Right renal cortex interstitium (tissue), 3 donors: ENCODE measurements at places on chromosomes 6 and 20.

DNA sequence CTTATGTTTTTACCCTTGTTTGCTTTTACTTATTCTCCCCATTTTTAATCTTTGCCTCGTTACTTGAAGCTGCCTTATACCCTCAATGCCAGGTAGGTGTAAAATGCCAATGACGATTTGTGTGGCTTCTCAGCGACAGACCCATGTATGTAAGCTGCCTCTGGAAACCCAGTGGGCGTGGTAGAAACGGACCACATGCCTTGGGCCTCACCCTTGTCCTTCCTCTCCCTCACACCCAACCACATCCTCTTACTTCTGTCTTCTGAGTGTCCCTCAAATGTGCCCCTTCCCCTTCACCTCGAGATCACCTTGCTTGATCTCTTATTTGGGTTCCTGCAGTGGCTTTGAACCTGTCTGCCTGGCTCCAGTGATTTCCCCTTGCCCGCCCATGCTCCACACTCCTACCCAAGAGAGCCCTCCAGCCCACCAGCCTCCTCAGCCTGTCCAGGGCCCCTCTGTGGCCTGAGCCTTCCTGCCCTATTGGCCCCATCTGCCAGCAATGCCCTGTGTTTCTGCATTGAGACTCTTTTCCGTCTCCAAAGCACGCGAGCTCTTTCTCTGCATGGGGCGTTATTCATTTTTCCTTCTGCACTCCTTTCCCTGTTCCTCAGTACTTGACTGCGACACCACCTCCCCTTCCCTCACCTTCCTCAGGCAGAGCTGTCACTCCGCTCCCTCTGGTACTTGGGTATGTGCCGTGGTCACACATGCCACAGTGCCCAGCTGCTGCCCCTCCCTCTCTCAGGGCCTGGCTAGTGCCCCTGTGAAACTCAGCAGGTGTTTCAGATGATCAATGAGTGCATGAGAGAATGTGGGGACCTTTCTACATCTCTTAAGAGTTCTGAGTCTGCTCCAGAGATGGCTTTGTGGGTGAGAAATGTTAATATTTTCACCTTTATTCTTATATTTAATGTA is 115.4 kb downstream of the SLX4IP start:
- DNase-seq: no peak

DNA sequence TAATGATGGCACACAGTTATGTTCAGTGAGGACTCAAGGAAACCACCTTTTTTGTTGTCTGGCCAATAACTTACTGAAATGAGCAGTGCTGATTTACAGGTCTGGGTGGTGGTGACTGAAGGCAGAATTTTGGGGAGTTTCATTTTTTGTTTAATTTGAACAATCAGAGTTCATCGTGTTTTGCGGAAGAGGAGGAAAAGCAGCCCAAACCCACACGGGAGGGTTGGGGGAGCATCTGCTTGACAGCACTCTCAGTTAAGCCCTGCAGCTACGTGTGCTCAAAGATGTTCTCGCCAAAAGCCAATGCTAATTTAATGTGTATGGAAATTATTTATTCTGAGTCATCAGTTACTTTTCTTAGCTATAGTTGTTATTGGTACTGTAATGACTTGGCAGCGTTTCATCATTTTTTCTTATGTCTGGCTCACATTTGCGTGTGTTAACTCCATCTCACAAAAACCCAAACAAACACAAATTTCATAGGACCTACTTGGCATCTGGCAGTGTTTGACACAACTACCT is 89.2 kb downstream of the UST start:
- DNase-seq: no peak

DNA sequence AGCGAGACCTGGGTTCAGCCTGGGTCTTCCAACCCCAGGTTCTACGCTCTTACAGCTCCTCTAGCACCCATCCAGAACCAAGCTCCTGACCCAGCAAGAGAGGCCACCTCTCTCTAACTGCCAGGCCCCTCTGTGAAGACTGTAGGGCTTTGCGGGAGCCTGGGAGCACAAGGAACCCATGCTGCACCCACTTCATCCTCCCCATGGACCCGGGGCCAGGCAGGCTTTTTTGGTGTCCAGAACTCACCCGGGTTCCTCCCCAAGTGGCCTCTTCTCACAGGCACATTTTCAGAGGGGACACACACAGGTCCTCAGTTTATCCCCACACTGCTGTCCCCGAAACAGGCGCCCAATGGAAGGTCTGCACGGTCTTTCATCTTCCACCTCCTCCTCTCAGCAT is 145.9 kb downstream of the SYNDIG1 start:
- no peak for DNase-seq

- no peak for DNase-seq
Observed at GRCh38 chr6:3442431-3443220, 14.2 kb downstream of the SLC22A23 start.

DNA sequence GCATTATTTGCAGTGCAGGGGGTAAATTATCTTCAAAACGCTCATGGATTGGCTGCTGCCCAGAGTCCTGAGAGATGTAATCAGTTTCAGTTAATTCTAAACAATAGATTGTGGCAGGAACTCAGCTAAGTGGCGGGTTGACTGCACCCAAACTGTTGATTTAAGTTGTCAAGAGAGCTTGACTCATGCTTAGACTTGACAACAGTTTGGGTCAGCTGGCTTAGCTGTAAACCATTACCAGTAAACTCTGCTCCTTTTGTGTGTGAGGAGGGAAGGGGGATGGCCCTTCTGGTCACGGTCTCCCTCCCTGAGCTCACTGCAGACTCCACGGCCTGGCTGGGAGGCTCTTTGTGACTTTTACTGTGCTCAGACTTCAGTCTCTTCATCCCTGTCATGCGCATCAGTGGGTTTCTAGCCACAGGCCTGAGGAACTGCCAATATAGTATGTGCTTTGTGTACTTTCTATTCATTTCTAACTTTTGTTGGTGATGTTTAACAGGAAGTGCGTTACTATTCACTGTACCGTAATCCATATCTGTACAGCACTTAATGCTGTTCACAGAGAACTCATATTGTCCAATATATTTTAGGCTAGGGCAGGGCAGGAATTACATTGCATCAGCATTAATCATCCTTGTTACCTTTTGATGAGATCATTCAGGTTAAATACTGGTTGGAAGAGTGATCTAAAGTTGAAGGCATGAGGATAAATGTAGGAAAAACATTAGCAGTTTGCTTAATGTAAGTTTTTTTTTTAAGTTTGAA is 488.3 kb downstream of the CDKAL1 start:
- DNase-seq: no peak

GRCh38 chr6:143160015-143160414 is 99.3 kb downstream of the AIG1 start:
- DNase-seq: no peak

DNA sequence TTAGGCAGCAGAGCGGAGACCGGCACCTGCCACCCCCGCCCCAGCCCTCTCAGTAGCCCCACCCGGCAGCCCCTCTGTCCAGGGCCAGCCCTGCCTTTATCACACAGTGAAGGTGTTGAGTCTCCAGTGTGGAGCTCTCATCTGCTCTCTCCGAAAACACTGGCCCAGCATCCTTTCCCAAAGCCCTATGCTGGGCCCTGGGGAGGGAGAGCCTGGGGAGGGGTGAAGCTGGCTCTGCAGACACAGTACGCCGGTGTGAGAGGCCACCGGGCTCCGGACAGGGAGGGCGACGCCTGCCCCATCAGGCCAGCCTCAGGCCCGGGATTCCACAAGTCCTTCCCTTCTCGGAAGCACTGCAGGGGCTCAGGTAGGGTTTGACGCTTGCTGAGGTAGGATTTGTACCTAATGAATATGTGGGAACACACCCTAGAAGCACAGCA is 186.9 kb downstream of the ERMARD start:
- no peak for DNase-seq

DNA sequence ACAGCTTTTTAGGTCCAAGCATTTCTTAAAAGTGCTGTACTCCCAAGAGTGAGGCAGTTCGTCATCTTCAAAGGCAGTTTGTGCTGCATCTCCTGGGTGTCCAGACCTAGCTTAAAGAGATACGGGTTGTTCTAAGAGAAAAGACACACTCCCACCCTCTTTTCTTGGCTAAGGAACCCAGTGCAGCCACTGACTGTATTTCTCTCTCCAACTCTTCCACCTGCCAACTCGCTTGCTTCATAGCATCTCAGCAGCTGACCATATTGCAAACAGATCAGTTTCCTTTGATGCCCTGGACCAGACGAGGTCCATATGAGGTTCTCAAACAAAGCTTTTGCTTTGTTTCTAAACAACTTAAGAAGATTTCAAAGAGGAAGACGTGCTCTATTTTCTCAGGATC is 101.1 kb downstream of the ISM1 start:
- no peak for DNase-seq

DNA sequence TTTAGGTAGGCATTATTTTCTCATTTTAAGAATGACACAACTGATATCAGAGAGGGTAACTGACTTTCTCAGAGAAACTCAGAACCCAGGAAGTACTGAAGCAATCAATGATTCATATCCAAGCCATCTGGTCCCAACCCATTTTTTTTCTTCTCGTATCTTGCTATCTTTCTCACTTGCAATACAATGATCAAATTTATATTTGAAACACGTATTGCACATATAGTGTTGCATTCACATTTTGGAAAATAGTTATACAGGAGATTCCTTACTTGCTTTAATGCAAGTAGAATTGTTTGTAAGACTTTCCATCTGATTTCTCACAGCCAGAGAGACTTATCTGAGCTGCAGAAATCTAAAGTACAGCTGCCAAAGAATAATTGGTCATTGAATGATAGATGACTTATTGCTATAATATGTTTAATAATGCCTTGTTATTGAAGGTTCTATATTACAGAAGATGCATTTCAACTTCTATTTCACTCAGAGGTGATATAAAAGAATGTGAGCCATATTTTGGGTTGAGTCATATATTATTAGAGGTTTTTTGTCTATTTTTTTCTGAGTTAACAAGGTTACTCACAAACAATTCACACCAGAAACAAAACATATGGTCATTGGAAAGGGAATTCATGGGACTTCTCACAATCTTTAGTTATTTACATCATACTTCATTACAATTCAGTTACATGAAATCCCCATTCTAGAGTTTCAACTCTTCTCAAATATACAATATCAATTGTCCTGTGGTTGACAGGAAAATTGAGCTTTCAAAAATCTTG is 337.5 kb upstream of the CITED2 start:
- DNase-seq: no peak

DNA sequence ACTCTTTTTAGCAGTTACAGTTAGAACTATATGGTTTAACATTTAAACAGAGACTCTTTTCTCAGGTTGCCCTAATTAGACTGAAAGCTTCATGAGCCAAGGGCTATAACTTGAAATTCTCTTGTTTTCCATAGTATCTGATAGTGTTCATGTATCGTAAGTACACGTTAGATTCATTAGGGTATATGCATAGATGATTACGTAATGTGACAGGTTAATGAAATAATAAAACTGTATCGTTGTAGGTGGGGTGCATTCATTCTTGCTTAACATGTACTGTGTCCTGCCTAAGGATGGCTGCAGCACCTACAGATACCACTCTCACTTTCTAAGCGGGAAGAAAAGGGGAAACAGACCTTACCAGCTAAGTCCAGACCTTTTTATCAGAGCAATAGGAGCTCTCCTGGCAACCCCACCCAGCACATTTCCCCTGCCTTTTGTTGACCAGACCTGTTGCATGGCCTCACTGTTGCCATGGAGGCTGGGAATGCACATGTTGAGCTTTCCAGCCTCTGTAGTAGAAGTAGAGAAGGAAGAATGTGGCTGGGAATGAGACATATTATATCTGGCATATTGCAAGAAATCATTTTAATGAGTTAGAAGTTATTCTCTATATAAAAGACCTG is 83.0 kb downstream of the MAP3K4 start:
- DNase-seq: no peak

- DNase-seq: no peak
Observed at GRCh38 chr6:112562301-112563231, 215.4 kb downstream of the RFPL4B start.

DNA sequence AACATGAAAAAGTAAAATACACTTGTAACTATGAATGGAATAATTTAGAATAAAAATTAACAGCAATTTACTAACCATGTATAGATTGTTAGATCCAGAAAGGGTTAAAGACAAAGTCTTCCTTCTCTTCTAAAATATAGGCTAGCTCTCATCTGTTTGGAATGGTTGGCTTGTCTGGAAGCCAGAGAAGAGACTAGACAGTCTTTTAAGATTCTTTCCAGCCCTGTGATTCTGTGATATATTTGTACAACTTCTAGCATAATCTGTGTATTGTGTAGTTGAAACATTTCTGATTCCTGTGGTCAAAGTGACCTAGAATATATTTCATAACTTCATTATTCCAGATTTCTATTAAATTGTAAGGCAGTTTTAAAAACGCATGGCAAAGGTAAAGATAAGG is 196.6 kb downstream of the UST start:
- DNase-seq: no peak

DNA sequence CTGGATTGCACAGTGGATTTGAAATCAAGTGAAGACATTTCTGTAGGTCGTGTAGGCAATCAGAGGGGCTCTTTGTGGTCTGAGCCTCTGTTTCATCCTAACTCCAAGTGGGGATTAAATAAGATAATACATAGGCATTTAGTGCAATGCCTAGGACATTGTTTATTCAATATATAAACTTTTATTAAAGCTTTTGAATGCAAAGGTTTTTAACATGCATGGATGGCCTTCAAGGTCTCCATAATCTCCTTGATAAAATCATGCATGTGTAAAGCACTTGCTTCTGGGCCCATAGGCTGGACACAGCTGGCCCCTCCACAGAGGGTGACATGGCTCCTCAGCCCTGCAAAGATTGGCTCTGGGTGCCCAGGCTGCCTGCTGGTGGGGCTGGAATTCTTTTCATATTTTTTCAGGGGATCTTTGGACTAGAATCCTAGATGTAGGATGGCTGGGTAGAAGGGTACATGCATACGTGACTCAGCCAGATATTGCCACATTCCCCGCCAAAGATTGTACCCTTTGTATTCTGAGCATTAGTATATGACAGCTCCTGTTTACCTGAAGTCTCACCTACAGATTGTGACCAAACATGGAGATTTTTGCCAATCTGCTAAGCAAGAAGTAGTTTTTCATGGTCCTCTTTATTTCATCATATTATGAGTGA is 19.0 kb upstream of the AVP start:
- no peak for DNase-seq

DNA sequence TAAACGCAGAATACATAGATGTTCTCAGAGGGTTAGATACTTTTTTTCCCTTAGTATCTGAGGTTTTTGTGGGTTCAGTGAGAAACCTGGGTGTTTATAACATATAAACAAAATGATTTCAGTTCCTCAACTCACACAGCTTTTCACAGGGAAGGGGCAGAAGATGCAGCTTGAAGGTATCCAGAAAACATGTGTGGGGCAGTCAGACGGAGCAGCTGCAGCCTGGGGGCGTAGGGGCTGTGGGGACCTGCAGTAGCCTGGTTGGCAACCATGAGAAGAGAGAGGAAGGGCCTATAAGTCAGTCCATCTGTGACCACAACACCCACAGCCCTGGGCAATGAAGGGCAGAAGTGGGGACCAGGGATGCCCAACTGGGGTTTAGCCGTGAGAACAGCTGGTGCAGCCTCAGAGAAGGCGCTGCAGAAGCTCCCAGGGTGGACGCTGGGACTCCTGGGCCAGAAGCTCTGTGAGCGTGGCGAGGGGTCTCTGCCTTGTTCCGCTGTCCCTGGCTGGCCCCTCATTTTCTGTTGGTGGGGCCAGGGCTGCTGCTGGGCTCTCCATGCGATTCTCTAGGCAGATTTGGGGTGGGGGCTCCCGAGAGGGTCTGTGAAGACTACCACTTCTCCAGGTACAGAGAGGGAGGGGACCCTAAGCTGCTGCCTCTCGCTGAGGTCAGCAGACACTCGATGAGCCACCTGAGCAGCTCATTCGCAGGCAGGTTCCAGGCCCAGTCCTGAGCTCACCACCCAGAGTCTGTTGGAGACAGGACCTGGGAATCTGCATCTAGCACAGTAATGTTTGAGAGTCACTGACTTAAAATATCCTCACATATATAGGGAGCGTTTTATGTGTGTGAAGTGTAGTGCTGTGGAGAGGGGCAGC is 181.2 kb downstream of the ZDHHC14 start:
- no peak for DNase-seq

- no peak for DNase-seq
Observed at GRCh38 chr20:3423126-3423525, 15.7 kb upstream of the DNAAF9 start.
